ENCODE measurements at places on chromosomes 4 and X. TPM values are rescaled to one million over a fixed set of nuclear protein-coding genes. Genes with fewer than 3 reads are reported as not detected.

The GABRQ gene
- total RNA-seq: not detected

The PASD1 gene
- total RNA-seq: not detected

The FAM9C gene
- not detected for total RNA-seq

GRCh38 chrX:120238933-120239332, 11.7 kb upstream of the ZBTB33 start:
- DNase-seq: no peak

DNA sequence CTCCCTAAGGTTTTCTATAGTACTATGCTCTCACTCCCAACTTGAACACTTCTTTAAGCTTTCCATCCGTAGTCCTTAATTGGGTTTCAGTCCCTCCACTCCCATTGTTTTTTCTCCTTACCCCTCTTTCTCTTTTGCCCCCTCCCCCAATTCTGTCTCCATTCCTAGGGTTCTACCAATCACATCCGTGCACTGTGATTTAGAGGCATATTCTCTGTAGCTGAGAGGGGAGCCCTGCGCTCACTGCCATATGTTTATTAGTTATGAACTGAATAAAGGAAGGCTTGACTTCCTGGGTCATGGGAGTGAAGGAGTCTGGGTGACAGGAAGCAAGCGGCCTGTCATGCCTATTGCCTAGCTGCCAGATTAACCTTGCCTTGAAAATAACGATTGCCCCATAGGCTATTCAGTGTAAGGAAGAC, 471 bp downstream of the MCTS1 start:
- peak; percentile 33 for DNase-seq

All from gastrocnemius medialis (tissue), 4 donors.